PC-3 (cell line): ENCODE measurements at places on chromosomes 3 and 15. TPM values are rescaled to one million over a fixed set of nuclear protein-coding genes. Genes with fewer than 3 reads are reported as not detected.
A peak's percentile ranks its signal among the peaks of the same experiment; 100 is the strongest.

DNA sequence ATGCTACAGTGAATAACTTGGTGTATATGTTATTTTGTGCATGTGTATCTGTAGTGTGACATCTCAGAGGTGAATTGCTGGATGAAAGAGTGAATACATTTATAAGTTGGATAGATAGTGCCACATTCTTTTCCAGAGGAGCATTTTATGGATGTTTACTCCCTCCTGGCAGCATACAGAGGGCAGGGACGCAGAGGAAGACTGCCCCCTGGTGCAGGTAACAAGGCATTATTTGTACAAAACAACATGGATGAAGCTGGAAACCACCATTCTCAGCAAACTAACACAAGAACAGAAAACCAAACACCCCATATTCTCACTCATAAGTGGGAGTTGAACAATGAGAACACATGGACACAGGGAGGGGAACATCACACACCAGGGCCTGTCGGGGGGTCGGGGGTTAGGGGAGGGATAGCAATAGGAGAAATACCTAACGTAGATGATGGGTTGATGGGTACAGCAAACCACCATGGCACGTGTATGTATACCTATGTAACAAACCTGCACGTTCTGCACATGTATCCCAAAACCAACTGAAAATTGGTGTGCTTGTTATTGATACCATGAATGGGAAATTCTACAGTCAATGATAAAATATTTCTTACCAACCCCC lies 57.9 kb upstream of the CTXND1 start:
- peak; percentile 57 for DNase-seq

DNA sequence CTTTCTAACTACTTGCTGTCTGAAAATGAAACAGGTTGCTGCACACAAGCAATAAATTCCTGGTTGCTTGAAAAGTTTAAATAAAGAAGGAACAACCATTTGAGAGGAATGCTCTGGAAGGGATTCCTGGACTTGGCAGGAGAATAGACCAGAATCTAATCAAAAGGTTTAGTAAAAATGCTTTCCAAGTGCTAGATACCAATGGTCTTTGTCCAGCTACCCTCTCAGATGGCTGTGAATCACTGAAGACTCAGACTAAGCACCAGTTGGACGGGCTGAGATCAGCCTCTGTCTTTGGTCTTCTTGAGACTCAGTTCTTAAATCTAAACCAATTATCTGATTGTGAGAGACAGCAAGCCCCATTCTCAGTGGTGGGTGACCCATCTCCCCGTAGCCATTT lies 27.7 kb upstream of the LPP start:
- no peak for DNase-seq

- no peak for DNase-seq
Observed at GRCh38 chr3:195153130-195153529, 117.8 kb downstream of the XXYLT1 start.

MRPL3 gene
- 229 and 233 TPM in 2 replicates for total RNA-seq

GRCh38 chr15:51796847-51797401 lies 32.5 kb upstream of the TMOD3 start:
- DNase-seq: peak; percentile 57

GRCh38 chr3:168859574-168859973 lies 763.9 kb upstream of the GOLIM4 start:
- DNase-seq: no peak

- peak; percentile 70 for DNase-seq
Observed at GRCh38 chr3:115518100-115518852, 105.0 kb upstream of the GAP43 start.

GABPB1 gene
- 34.2 and 39.7 TPM in 2 replicates for total RNA-seq

DNA sequence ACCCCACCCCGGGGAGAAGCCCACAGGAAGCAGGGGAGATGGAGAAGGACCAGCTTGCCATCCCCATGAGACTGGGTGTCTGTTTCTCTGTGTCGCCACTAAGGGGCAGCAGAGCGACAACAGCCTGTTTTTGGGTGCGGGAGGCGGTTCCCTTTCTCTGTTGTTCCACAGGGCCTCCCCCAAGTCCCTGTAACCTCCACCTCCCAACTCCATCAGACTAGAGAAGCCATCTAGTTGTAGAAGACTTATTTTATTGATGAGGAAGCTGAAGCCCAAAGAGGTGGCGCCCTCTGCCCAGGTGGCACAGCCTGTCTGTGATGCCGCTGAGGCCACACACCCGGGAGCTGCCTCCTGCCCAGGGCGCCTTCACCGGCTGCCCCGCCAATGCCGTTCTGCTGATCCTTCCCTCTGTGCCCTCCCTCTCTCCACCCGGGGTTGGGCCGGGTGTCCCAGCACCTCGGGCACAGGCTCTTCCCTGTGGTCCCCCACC lies 3.9 kb upstream of the CCDC9B start:
- DNase-seq: peak; percentile 69
